ENCODE measurements at places on chromosomes 2 and 18.

- DNase-seq, result peak; percentile 16
These were observed 67.9 kb downstream of the DGKD start for GRCh38 chr2:233422050-233422639.

DNA sequence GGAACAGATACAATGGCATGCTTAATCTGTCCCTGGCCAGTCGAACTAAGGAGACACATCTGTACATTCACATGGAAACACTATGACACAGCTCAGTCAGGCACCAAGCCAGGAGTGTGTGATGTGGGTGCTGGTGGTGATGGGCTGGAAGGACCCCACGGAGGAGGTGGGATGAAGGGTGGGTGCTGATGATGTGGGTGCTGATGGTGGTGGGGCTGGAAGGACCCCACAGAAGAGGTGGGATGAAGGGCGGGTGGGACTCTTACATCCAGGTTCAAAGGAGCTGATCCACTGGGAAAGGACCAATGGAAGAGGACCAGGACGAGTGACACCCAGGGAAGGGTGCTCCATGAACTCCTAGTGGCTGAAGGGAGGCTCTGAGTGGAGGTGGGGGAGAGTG is 34.8 kb upstream of the ACAA2 start:
- DNase-seq, result no peak

DNA sequence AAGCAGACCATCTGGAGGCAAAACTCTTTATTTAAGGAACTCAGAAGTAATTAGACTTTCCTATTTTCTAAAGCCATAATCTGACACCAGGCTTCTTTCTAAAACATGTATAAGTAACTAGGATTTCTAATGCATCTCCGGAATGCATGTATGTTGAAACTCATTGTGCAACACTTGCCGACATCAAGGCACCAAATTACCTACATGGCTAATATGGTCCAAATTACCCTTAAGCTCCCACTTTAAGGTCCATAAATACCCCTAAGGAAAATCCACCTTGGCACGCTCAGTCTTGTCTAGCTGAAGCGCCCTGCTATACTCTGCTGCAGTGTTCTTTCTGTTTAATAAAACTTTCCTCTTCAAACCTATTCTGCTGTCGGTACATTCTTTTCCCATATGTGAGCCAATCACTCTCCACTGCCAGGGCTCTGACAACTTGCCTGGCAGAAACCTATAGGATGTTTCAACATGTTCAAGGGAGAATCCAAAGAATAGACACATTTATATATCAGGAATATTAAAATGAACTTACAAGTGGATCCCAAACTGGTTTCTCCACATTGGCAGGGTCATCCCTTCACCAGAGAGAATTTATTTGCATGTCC is 171.9 kb downstream of the GALNT1 start:
- DNase-seq, result no peak

- DNase-seq, result no peak
These were observed 95.5 kb downstream of the CABYR start for GRCh38 chr18:24234330-24234729.

DNA sequence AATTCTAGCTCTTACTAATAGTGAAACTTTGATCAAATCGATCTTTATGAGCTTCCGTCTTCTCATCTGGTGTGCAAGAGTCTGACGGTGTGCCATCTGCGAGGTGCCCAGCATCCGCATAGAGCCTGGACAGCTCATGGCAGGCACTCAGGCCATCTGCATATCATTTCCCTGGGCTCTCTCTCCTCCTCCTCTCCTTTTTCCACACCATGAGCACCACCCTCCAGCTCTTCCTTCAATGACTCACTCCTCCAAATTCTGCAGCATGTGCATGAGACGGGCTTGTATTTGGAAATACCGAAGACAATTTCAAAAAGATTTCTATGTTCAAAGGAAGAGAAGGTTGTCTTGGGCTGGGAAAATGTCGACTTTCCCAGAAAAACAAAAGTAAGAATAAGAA is 161.1 kb downstream of the CCBE1 start:
- no peak for DNase-seq

- DNase-seq, result no peak
These were observed 31.4 kb downstream of the EIF2AK2 start for GRCh38 chr2:37125416-37125815.

DNA sequence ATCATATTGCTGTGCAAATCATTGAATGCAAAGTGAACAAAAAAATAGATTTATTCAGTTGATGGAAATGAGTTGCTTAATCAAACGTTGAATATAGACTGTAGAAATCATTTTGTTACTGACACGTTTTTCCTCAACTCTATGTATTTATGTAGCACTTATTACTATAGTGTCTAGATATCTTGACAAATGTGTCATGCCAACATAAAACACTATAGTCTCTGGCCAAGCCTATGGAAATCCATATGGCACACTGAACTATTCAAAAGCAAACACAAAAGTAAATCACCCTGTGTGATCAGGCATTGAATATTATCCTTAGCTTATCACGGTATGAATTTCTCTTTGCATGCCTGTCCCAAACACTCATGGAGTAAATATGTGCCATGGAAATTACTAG is 131.3 kb downstream of the ZNF804A start:
- no peak for DNase-seq

DNA sequence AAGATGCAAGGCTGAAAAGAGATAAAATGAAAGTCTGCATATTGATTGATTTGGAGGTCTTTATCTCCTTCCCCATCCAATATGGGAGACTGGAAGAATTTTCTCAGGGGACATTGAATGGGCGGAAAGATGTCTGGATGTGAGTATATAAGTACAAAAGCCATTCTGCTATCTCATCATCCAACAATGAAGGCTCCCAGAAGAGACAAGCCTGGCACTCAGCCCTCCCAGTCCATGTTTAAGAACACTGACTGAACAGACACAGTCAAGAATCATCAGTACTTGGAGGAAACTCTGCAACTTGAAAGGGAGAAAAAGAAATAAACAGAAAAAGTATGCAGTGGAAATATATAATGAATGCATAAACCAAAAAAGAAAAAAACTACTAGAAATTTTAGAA is 80.9 kb downstream of the PTRHD1 start:
- DNase-seq, result no peak

- no peak for DNase-seq
These were observed 33.0 kb downstream of the FTCDNL1 start for GRCh38 chr2:199818026-199818425.

- DNase-seq, result no peak
These were observed 5.1 kb upstream of the CETN1 start for GRCh38 chr18:574865-575645.

DNA sequence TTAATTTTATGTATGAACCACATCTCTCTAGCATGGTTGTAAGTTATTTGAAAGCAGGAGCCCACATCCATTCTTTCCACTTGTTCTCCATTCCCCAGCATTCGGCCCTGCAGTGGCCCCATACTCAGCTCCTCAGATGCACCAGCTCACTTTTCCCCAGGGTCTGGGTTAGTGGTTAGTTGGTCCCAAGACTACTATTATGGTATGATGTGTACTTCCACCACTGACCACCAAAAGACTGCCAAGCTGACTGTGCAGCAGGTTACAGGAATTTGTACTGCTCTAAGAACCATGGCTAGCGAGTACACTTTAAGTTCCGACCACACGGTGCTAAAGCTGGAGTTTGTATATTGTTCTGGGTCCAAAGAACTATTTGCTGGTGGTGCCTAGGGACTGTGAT is 413.6 kb upstream of the TCF4 start:
- no peak for DNase-seq

DNA sequence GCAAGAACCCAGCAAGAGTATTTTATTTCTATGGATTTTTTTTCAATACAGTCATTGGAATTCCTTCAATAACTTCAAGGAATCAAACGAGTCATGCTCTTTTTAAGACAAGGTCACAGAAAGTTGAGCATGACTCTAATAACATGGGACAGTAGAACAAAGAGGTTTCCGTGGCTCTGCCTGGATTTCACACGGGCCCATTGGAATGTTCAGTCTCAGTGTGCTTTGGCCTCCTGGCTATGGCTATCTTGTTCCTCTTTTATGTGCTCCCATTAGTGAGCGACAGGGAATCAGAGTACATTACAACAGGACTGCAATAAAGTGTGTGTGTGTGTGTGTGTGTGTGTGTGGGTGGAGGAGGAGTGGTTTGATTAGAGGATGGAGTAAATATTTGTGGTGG is 312.4 kb downstream of the DCC start:
- no peak for DNase-seq

- DNase-seq, result peak; percentile 92
These were observed 15.7 kb downstream of the NDUFV2 start for GRCh38 chr18:9117980-9118841.

DNA sequence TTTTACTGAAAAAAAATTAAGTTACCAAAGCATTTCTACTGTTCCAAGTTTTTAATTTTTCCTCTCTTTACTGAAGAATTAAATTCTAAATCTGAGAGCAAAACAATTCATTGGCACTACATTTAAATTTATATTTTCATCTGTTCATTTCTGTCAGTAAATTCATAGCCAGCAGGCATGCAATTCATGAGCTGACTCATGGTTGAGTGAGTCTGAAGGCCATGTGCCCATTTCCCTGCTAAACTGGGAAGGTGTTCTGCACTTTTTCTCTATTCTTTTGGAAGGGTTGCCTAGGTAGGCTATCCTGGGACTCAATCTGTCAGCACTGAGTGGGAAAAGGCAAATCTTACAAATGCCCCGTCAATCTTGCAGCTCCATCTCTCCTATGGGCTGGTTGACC is 88.7 kb downstream of the KLHL14 start:
- DNase-seq, result no peak

- no peak for DNase-seq
These were observed 110.7 kb upstream of the EFEMP1 start for GRCh38 chr2:56034258-56034657.

DNA sequence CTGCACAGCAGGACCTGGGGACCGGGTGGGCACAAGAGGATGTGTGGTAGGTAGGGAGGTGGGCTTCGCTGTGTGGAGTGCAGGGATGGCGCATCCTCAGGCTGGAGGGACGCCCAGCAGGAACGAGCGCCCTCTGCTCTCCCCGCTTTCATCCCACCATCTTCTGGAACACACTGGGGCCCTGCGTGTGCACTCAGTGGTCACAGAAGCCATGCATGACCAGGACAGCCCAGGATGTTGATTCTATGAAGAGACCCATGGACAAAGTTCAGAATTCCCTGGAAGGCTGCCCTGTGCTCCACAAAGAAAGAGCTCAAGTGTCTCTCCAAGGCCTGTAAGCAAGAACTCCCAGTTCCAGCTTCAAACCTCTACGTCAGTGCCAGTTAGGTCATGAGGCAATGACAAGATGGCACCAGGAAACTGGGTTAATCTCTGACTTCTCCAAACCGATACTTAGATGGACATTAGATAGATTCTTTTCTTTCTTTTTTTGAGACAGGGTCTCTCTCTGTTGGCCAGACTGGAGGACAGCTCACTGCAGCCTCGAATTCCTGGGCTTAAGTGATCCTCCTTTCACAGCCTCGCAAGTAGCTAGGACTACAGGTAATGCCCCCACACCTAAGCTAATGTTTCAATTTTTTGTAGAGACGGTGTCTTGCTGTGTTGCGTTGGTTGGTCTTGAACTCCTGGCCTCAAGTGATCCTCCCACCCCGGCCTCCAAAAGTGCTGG is 3.4 kb downstream of the SLC66A2 start:
- DNase-seq, result no peak

DNA sequence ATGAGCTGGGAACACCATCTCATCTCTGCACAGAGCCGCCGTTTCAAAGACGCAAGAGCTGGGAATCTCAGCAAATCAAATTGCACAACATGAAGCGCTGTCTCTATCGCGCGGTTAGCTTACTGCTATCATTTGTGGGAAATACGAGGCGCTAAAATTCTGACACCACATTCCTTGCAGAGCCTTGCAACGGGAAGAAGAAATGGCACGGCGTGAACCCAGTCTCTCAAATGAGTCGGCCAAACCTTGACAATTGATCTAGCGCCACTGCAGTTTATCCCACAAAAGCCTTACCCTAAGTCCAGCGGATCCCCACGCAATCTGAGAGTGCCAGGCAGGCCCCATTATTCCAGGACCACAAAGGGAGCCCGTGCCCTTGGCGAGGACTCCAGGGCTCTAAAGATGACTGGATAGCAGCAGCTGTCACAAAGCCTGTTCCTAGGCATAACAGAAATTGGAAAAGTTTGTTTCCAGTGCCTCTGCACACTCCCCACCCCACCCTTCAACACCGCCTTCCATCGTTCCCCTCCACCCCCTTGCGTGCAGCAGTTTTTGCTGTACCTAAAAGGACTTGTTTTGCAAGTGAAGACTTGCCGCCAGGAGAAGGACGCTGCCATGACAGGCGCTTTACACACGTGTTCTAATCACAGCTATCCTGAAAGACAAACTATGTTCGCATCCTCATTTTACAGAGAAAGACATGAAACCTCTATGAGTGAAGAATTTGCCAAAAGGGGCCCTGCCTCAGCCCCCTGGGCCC is 252.4 kb downstream of the EIPR1 start:
- no peak for DNase-seq

- DNase-seq, result no peak
These were observed 644.4 kb downstream of the ZEB2 start for GRCh38 chr2:143875295-143876233.

DNA sequence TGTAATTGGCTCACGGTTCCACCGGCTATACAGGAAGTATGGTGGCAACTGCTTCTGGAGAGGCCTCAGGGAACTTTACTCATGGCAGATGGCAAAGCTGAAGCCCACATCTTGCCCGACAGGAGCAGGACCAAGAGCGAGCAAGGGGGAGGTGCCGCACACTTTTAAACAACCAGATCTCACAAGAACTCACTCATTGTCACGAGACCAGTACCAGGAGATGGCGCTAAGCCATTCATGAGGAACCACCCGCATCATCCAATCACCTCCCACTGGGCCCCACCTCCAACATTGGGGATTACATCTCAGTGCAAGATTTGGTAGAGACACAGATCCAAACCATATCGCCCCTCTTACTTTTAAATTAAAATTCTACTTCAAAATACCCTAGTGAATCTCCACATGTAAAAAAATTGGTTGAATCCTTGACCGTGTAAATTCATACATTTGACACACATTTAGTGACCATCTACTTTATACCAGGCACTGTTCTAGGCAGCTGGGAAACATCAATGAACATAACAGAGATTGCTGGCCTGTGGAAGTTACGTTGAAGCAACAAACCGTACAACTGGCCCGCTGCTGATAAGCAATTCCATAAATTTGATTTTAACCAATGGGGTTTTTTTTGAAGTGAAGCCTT is 87.6 kb downstream of the ALPK2 start:
- DNase-seq, result peak; percentile 34

DNA sequence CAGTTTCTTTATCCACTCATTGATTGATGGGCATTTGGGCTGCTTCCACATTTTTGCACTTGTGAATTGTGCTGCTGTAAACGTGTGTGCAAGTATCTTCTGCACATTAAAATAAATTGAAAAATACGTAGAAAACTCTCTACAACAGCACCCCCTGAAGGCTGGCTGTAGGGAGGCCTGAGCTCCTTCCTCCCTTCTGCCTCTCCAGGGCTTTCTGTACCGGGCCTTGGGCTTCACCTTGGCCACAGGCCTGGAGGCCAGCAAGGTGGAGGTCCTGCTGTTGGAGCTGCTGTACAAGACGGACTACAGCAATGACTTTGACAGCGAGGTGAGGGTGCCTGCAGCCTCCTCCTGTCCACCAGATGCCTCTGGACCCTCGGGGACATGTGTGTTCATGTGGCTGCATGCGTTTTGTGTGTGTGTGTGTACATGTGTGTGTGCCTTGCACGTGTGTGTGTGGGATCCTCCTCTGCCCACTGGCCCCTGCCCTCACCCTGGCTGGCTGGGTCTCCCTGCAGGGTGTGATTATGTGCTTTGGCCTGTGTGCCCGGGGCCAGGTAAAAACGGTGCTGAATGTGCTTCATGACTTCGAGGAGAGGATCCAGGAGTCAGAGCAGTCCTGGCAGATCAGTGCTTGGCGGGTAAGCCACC is 29.2 kb downstream of the MROH2A start:
- no peak for DNase-seq

- no peak for DNase-seq
These were observed 41.0 kb upstream of the FOSL2 start for GRCh38 chr2:28351621-28352020.

- DNase-seq, result no peak
These were observed 39.0 kb upstream of the KLHL29 start for GRCh38 chr2:23346029-23346428.
